Mesenteric fat pad (tissue), 1 donor: ENCODE measurements at places on chromosomes 12 and 14. TPM values are rescaled to one million over a fixed set of nuclear protein-coding genes. Genes with fewer than 3 reads are reported as not detected.

- no peak for DNase-seq
Measured at GRCh38 chr12:86194721-86195120, 61.5 kb downstream of the MGAT4C start.

DNA sequence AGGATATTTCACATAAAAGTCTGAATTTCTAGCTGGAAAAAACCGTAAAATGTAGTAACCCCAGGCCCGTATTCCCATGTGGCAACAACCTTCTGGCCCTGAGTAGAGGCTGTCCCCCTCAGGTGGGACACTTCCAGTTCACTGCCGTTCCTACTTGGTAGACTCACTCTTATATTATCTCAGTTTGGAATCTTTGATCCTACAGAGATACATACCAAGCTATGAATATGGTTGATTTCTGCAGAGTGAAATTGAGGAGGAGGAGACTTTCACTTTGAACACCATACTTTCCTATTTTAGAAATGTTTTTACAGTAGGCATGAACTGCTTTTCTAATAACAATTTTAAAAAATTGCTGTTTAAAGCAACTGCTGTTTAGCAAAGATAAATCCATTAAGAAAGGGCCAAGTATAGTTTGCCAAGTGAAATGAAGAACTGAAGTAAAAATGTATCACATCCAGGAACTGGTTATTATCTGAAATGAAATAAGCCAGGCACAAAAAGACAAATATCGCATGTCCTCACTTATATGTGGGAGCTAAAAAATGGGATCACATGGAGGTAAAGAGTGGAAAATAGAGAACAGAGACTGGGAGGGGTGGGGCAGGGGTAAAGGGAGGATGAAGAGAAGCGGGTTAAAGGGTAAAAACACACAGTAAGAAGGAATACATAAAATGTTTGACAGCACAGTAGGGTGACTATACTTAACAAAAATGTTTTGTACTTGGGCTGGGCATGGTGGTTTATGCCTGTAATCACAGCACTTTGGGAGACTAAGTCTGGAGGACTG lies 92.8 kb upstream of the METAP2 start:
- DNase-seq, result no peak

DNA sequence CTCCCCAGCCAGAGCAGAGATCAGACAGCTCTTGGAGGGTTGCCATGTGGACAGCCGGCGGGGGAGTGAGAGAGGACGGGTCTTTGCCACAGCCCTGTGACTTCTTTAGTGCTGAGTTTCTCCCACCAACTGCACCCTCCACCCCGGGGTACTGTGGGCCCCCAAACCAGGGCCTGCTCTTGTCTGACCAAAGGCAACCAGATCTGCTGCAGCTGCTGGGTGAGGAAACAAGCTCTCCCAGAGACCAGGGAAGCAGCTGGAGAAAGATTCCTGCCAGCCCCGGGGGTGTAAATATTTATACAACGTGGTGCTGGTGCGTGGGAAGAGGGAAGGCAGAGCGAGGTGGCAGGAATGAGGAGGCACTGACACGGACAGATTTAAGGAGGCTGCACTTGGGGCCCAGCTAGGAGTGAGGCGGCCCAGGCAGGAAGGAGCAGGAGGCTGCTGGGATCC lies 14.3 kb upstream of the ZFP36L1 start:
- DNase-seq, result no peak

Gene DHRS2
- total RNA-seq, result not detected

DNA sequence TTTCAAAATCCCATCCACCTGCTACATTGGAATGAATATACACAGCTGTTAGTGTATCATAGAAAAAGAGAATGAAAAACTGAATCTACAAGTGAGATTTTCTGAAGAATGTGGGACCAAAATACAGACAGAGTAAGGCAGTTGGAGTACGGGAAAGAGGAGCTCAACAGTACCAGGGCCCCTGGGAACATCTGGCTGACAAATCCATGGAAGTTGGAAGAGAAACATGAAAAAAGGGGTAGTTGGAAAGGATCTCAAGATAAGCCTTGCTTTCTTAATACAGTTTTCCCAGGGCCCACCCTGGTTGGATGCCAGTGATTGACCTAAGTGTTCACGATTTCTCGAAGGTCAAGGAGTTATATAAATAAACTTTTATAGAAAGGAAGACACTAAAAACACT lies 54.0 kb upstream of the SLCO1C1 start:
- no peak for DNase-seq

Gene CCDC184
- total RNA-seq, result 0.35 TPM

DNA sequence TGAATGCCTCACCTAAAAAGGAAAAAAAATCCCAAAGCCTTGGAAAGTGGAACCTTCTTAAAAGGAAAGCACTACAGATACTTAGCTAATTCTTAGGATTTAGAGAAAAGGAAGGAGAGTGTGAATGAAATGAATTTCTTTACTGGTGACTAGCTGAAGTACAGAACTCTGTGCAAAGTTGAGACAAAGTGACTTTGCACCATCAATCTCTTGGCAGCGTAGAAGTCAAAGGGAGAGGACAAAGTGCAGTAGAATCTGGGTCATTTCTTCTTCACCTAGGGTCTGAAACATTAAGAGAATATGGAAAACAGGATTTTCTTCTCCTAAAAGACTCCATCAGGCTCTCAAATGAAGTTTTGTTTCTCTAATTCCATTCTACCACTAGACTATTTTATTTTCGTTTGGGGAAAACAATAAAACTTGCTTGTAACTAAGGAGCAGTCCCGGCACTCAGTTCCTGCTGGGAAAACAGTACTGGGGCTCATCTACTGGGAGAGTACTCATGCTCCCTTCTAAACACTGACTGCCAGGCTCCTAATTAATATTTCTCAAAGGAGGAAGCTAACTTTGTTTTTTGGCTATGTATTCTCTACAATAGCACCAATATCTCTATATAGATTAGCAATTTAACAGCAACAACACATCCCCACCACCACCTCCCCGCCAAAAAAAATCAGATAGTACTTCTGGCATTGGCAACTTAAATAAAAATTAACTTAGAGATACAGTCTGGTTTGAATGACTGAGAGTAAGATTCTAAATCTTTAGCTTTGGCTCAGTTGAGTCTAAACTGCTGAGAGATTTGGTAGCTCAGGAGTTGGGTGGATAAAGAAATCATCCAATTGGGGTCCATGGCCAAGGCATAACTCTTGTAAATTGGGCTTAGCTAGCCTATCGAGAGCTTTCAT lies 110.7 kb downstream of the SLC15A5 start:
- no peak for DNase-seq

- no peak for DNase-seq
Measured at GRCh38 chr14:69059658-69060623, 80.8 kb upstream of the ACTN1 start.

GRCh38 chr12:74537707-74538385 lies at the start of gene ATXN7L3B:
Gene ATXN7L3B, plus strand, starts transcription at chr12:74537835. Its CDS starts 278 bp downstream, at chr12:74538113.
- DNase-seq, result peak; percentile 97

Gene CDCA3
- 0.16 TPM for total RNA-seq

Gene IFI27
- 495 TPM for total RNA-seq

GRCh38 chr12:72081777-72082176 lies 143.1 kb downstream of the TPH2 start:
- no peak for DNase-seq

DNA sequence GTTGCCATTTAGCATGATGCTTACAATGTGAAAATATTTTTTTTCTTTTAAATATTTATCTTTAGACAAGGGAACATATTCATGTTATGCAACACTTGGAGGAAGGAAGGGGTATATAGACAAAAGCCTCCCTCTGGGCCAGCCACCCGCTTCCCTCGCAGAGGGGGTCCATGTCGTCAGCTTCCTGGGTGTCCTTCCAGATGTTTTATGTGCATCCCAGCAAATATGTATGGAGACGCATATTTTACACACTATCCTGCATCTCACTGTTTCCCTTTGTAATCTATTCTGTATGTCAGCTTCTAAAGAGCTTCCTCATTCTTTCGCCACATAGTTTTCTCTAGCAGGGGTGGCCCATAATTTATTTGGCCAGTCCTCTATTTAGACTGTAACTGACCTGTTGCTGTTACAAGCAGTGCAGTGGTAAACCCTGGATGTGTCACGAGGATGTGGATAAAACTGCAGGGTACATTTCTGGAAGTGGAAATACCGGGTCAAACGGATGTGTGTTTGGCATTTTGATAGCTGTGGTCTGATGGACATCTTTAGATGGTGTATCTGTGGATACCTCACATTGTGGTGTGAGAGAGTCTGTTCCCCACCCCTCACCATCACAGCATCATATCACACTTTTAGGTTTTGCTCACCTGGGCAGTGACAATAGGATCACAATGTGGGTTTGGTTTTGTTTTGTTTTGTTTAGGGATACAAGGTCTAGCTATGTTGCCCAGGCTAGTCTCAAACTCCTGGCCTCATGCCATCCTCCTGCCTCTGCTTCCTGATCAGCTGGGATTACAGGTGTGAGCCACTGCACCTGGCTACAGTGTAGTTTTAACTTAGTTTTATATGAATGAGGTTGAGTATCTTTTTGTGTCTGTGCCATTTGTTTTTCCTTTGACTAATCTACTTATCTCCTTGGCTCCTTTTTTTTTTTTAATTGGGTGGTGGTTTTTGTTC lies 31.6 kb downstream of the FAM222A start:
- peak; percentile 53 for DNase-seq

- no peak for DNase-seq
Measured at GRCh38 chr12:70695361-70696023, 58.3 kb upstream of the PTPRB start.

- no peak for DNase-seq
Measured at GRCh38 chr12:123931686-123932321, 40.8 kb downstream of the CCDC92 start.

Gene ASCL1
- not detected for total RNA-seq

Gene ING4
- 16.7 TPM for total RNA-seq

GRCh38 chr12:21831791-21832344 lies 57.4 kb upstream of the KCNJ8 start:
- DNase-seq, result no peak

Gene TEX52
- total RNA-seq, result not detected

- DNase-seq, result no peak
Measured at GRCh38 chr12:38269897-38270296, 46.7 kb upstream of the ALG10B start.

Gene C12orf60
- total RNA-seq, result 0.51 TPM

- DNase-seq, result peak; percentile 59
Measured at GRCh38 chr14:101033446-101034165, 130.1 kb upstream of the RTL1 start.

GRCh38 chr14:96756745-96757144 lies 40.4 kb upstream of the VRK1 start:
- DNase-seq, result no peak

DNA sequence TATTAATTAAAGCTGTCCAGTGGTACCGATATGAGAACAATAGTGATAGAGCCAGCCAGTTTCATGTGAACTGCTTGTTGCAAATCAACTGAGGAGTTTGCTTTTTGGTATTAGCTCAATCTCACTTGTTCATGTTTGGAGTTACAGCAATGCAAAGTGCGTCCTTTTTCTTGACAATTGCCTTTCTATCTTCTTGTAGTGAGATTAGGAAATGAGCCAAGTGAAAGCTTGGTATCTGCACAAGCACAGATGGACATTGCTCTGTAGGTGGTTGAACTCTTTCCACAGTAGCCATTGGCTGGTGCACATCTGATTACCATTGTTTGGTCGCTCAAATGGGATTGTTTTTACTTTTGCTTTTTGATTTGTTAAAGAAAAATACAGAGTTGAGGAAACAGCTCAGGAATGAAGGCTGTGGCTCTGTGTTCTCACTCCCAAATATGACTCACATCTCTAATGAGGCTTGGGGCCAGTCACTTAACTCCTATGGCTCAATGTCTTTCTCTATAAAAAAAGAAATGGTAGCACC lies 241.4 kb downstream of the BMP4 start:
- no peak for DNase-seq

DNA sequence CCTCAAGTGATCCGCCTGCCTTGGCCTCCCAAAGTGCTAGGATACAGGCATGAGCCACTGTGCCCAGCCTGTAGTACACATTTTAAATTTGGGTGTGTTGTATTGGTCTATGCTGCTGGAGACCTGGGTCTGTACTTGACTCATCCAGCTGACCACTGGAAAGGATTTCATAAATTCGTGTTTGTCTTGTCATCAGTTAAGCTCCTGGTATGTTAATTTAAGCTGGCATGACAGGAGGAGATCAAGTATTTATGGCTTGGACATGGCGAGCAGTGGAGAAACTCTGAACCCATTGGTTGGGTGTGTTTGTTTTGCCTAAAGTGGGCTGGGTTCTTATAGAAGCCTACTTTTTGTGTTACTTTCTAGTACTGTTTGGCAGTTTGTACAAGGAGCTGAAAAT lies 24.2 kb downstream of the YY1 start:
- DNase-seq, result no peak

- no peak for DNase-seq
Measured at GRCh38 chr12:112891093-112892024, 15.4 kb upstream of the OAS1 start.

GRCh38 chr14:70708717-70709570 lies 67.2 kb downstream of the TTC9 start:
- DNase-seq, result no peak

Gene NTS
- not detected for total RNA-seq

GRCh38 chr12:132238488-132238854 lies 90.9 kb downstream of the GALNT9 start:
- DNase-seq, result no peak
